ENCODE measurements at places on chromosomes 4 and X. TPM values are rescaled to one million over a fixed set of nuclear protein-coding genes. Genes with fewer than 3 reads are reported as not detected.

RASSF6 gene
- total RNA-seq = under 0.01 TPM

UGT2B28 gene
- not detected for total RNA-seq

NFKB1 gene
- total RNA-seq = 34.3 TPM

TECRL gene
- not detected for total RNA-seq

ETNPPL gene
- not detected for total RNA-seq

FMR1NB gene
- total RNA-seq = not detected

NXF2 gene
- total RNA-seq = not detected

PGAM4 gene
- not detected for total RNA-seq

GUCY1A1 gene
- 0.71 TPM for total RNA-seq

RIPPLY1 gene
- total RNA-seq = not detected

NR3C2 gene
- 1.00 TPM for total RNA-seq

DYNLT3 gene
- 47.8 TPM for total RNA-seq

JCHAIN gene
- 6.7 TPM for total RNA-seq

KIF4A gene
- total RNA-seq = 1.8 TPM

ZCCHC18 gene
- 0.57 TPM for total RNA-seq
